ENCODE measurements at places on chromosomes 1 and 21. TPM values are rescaled to one million over a fixed set of nuclear protein-coding genes. Genes with fewer than 3 reads are reported as not detected.

DNA sequence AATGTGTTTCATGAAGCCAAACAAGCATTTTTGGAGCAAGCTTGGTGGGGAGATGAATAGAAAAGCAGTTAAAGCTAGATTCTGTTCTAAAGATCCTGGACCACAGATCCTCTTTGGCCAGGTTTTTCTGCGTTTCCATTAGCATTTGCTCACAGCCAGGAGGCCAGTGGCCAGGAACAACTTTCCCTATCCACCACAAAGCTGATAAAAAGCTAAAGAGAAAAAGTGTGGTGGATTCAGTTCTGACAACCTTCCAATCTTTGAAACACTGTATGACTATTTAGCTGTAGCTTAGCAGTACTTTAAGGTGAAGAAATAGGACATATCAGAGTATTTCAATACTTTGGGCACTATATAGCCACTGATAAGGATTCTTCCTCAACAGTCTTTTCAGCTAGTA, 3.0 kb upstream of the NEK7 start:
- DNase-seq, result no peak

GRCh38 chr1:100184536-100184935, 6.5 kb upstream of the LRRC39 start:
- DNase-seq, result no peak

Gene NSUN4
- total RNA-seq, result 26.3 TPM

Gene CELA2A
- 1.8 TPM for total RNA-seq

DNA sequence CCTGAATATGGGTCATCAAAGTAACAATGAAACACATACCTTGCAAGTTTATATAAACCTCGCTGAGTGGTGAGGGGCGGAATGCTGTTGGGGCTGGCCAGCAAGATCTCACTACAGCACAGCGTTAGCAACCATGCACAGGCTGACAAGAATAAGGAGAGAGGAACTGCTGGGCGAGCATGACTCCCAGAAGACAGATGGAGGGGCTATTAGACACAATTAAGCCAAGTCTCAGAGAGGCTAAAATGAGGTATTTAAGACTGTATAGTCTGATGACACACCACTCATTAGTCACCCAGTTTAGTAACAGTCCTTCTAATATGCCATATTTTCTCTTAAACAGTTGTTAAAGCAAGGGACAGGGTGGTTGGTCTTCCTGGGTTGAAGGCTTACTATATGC, 340.2 kb upstream of the NR5A2 start:
- no peak for DNase-seq

DNA sequence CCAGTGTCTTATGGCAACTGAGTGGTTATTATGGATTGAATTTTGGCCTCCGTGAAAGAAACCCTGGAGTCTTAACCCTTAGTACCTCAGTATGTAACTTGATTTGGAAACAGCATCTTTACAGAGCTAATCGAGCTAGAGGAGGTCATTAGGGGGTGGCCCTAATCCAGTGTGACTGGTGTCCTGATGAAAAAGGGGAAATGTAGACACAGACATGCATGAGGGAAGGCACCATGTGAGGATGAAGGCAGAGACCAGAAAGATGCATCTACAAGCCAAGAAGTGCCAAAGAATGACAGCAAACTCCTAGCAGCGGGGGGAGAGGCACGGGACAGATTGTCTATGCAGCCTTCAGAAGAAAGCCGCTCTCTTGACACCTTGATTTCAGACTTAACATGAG, 14.7 kb downstream of the DOP1B start:
- no peak for DNase-seq

DNA sequence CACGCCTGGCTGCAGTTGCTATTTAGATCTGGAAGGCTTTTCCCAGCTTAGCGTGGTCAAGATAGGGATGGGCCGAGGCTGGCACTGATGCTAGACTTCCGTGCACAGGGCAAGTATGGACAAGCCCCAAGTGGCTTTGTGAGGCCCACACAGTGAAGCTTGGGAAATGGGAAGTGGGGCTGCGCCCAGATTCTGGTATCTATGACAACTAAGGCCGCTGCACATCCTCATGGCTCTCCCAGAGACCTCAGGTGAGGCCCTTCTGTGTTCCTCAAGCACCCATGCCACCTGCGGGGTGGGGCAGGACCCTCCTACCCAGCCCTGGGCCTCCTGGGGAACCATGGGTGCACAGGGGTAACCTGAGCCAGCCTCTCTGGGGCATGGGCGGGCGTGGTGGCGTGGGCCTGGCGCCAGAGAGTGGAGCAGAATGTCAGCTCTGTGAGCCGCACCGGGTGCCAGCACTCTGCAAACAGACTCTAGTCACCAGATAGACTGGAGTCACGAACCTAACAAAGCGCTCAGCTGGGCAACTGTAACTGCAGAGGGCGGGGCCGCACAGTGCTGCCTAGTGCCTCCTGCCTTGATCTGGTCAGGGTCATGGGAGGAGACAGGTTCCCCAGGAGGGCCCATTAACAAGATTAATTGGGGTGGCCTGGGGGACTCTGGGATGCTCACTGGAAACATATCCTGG, 46.4 kb downstream of the ELF3 start:
- peak; percentile 86 for DNase-seq

DNA sequence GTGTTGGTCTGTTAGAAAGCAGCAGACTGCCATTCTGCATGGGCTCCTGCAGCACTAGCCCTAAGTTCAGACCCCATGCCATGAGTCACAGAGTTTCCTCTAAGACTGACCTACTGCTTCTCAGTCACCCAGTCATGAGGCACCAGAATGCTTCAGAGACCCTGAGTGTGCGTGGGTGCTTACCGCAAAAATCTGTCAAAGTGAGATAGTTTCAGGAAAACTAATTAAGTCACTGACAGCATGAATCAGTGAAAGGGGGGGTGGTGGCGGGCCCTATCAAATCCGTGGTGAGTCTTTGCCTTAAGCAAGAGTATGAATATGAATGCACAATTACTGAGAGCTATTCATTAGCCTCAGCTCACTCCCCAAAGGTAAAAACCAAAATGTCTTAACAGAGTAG, 98.1 kb downstream of the KCTD3 start:
- DNase-seq, result no peak

DNA sequence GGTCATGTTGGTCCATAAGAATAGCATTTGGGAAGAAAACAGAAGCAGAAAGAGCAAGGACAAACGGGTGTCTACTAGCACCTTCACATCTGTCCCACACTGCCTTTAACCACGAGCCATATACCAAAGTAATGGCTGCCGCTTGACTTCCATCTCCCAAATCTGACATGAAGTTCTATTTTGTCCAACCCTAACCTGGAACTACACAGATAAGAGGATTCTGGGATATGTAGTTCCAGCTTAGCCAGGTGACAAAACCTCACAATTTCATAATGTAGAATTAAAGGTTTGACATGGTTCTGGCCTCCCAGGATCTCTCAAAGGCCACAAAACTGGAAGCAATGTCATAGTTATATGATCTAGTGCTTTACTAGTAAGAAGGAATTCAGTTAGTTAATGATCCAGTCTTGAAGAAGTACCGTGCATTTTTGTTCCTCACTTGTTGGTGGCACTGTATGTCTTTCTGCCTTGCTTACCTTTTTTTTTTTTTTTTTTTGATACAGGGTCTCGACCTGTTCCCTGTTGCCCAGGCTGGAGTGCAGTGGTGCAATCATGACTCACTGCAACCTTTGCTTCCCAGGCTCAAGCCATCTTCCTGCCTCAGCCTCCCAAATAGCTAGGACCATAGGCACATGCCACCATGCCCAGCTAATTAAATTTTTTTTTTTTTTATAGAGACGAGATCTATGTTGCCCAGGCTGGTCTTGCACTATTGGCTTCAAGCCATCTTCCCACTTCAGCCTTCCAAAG, 17.5 kb downstream of the PTGFRN start:
- DNase-seq, result no peak

Gene NHLH1
- total RNA-seq, result not detected

DNA sequence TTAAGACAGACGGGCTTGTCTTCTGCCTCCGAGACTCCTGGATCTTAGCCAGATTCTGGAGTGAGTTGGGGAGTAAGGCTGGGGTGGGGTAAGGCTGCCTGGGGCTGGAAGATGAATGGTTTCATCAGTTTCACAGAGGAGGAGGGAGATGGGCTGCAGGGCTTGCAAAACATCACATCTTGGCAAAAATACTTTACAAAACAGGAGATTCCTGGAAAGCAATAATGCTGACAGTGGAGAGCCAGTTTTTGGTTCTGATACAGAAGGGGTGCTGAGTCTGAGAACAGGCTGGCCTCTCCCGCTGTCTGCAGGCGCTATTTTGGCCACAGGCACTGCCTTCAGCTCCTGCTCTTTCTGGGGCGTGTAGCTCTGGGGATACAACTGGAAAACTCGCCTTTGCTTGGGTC, 83.4 kb upstream of the KCNE2 start:
- peak; percentile 21 for DNase-seq

Measured in mucosa of gallbladder (tissue), 1 donor.